ENCODE measurements at places on chromosomes 11 and 22.

- no peak for DNase-seq
These were observed 18.9 kb upstream of the CABP2 start for GRCh38 chr11:67542169-67542568.

DNA sequence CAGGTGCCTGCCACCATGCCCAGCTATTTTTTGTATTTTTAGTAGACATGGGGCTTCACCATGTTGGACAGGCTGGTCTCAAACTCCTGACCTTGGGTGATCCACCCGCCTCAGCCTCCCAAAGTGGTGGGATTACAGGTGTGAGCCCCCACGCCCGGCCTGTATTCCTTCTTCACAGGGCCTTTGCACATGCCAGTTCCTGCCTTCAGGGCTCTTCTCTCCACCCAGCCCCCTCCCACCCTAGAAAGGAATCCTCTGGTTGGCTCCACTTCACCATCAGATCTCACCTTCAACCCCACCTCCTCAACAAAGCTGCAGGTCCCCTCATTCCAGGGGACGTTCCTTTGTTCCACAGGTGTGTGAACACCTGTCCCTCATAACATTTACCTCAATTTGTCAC, 2.0 kb downstream of the POLR3H start:
- DNase-seq, result no peak

GRCh38 chr11:86247608-86248007, 3.1 kb downstream of the EED start:
- DNase-seq, result no peak

DNA sequence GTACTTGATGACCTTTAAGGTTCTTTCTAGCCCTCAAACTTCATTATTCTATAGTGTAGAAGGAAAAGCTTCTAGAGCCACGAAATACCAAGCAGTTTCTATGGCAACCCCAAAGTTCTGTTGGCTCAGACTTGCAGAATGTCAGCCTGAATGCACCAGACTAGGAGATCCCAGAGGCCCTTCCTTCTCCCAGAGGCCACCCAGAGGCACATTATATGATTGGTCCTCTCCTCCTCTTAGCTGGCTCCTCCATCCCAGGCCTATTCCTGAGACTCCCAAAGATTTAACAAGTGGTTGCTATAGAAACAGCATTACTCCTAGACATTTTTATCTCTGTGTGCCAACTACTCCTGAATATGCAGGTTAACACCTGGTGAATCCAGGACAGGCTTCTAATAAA, 69.2 kb upstream of the CCDC90B start:
- DNase-seq, result no peak

DNA sequence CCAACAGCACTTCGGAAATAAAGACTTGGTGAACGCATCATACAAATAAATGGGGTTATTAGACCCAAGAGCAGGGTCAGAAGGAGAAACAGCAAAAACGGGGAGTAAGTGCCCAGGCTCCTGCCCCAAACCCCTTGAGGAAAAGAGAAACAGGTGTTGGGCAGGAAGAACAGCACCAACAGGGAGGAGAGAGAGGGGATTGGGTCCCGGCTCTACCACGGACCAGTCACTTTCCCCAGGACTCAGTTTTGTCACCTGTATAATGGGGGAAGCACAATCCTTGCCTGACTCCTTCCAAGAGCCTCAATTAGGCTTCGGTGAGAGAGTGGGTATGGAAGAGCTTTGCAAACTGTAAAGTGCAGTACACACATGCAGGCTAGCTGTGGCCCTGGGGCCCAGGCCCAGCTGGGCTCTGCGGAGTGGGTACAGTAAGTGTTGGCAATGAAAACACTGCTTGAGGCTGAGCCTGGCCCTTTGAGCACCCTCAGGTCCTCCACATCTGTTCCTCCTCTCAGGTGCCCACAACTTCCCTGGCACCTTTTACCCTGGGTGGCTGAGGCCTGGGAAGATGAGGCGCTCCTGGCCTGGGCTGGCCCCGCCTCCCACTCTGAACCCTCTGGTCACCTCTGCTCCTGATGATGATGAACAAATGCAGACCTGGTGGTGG, 8.9 kb downstream of the SLC29A2 start:
- no peak for DNase-seq

GRCh38 chr11:129249351-129249750, 57.2 kb upstream of the ARHGAP32 start:
- DNase-seq, result no peak

GRCh38 chr11:102375720-102376399, 28.8 kb downstream of the BIRC2 start:
- no peak for DNase-seq

- no peak for DNase-seq
These were observed 269.4 kb downstream of the TTC28 start for GRCh38 chr22:28410050-28410816.

DNA sequence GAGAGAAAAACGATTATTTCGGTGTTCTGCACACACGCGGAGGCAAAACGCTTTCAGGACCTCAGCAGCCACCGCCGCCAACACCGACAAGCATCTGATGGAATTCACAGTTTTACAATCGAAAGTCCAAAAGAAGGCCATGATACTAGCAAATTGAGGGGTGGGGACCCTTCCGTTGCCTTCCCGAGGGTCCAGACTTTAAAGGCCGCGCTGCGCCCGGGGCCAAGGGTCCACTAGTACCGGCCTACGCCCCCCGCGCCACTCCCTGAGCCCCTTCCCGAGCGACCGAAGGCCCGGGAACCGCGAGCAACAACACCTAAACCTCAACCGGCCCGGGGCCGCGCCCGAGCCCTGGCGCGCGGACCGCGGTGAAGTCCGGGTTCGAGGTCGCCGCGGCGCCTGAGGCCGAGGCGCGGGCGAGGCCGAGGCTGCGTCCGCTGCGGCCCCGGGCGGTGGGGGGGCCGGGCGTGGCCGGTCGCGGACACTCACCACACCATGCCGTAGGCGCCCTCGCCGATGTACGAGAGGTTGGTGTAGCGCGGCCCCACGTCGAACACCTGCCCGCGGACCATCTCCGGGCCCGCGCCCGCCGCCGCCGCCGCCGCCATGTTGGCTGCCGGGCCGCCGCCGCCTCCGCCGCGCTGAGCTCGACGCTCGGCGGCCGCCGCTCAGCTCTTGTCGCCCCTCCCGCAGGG, 465 bp downstream of the MAPK1 start:
- DNase-seq, result peak; percentile 33

DNA sequence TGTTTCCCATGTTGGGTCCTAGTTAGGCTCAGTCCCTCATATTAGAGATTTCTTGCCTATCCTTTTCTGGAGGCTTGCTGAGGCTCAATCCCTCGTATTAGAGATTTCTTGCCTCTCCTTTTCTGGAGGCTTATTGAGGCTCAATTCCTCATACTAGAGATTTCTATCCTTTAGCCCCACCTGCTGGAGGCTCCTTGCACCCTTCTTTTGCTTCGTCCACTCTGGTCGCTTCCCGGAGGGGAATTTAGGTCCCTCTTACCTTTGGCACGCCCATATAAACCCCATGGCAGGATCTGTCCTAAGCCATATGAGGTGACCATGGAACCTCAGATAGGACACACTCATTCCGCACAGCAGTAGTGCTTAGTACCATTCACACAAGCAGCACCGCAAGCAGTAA, 15.9 kb downstream of the CYP2D6 start:
- DNase-seq, result peak; percentile 27

- DNase-seq, result no peak
These were observed 3.8 kb upstream of the FLI1 start for GRCh38 chr11:128689948-128690664.

DNA sequence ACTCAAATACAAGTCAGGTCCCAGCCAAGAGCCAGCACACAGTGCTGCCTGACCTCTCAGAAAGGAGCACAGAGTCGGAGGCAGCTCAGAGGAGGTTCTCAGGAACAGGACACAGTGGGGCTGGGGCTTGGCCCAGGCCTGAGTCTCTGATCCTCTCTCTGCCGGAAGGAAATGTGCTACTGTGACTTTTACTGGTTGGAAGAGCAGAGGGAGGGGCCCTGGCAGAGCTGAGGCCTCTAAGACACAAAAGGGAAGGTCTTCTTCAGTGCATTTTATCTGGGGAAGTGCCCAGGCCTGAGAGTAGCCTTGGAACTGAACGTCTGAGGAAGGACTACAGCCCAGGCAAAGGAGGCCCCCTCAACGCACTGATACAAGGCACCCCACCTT, 16.2 kb upstream of the CASTOR1 start:
- peak; percentile 63 for DNase-seq

- DNase-seq, result no peak
These were observed 18.5 kb upstream of the BAIAP2L2 start for GRCh38 chr22:38129021-38129420.

DNA sequence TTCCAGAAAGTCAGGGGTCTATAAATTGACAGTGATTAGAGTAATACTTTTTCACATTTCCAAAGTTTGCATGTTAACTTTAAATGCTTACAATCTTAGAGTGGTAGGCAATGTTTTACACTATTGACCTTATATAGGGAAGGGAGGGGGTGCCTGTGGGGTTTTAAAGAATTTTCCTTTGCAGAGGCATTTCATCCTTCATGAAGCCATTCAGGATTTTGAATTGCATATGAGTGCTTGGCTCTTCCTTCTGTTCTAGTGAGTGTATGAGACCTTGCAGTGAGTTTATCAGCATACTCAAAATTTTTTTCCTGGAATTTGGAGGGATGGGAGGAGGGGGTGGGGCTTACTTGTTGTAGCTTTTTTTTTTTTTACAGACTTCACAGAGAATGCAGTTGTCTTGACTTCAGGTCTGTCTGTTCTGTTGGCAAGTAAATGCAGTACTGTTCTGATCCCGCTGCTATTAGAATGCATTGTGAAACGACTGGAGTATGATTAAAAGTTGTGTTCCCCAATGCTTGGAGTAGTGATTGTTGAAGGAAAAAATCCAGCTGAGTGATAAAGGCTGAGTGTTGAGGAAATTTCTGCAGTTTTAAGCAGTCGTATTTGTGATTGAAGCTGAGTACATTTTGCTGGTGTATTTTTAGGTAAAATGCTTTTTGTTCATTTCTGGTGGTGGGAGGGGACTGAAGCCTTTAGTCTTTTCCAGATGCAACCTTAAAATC, 5.3 kb downstream of the MALAT1 start:
- DNase-seq, result peak; percentile 64

DNA sequence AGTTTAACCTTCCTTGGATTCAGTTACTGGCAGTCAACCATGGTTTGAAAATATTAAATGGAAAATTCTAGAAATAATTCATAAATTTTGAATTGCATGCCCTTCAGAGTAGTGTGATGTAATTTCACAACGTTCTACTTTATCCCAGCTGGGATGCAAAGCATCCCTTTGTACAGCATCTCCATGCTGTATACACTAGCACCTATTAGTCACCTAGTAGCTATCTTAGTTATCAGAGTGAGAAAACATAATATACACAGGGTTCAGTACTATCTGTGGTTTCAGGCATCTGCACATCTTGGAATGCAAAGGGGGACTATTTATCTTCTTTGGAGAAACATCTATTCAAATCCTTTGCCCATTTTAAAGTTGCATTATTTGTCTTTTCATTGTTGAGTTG, 30.8 kb downstream of the CBL start:
- no peak for DNase-seq

GRCh38 chr11:104003491-104003890, 32.9 kb upstream of the DDI1 start:
- DNase-seq, result no peak

- DNase-seq, result no peak
These were observed 2.9 kb upstream of the ALX4 start for GRCh38 chr11:44312876-44313275.

DNA sequence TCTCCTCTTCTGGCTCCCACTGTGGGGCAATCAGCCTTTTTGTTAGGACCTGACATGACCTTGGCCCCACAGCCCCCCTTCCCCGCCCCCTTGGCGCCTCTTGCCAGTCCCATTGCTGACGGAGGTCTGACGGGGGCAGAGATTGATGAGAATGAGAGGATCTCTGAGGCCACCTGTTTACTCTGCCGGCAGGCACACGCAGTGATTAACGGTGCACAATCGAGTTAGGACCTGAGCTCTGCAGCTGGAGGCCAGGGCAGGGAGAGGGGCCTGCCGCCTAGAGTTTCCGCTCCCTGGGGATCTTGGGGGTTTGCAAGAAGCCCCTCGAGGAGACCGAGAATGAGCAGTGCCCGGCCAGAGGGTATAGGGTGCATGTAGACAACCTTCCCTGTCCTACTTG, 6.8 kb upstream of the CHRM1 start:
- no peak for DNase-seq

DNA sequence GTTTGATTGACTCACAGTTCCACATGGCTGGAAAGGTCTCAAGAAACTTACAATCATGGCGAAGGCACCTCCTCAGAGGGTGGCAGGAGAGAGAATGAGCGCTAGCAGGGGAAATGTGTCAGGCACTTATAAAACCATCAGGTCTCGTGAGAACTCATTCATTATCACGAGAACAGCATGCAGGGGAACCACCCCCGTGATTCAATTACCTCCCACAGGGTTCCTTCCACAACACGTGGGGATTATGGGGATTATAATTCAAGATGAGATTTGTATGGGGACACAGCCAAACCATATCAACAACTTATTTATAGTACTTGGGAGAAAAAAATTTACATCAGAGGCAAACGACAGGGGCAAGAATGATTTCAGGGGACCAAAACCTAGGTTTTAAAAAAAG, 3.0 kb downstream of the ME3 start:
- DNase-seq, result no peak

GRCh38 chr11:119709638-119710346, 19.2 kb downstream of the NECTIN1 start:
- no peak for DNase-seq

DNA sequence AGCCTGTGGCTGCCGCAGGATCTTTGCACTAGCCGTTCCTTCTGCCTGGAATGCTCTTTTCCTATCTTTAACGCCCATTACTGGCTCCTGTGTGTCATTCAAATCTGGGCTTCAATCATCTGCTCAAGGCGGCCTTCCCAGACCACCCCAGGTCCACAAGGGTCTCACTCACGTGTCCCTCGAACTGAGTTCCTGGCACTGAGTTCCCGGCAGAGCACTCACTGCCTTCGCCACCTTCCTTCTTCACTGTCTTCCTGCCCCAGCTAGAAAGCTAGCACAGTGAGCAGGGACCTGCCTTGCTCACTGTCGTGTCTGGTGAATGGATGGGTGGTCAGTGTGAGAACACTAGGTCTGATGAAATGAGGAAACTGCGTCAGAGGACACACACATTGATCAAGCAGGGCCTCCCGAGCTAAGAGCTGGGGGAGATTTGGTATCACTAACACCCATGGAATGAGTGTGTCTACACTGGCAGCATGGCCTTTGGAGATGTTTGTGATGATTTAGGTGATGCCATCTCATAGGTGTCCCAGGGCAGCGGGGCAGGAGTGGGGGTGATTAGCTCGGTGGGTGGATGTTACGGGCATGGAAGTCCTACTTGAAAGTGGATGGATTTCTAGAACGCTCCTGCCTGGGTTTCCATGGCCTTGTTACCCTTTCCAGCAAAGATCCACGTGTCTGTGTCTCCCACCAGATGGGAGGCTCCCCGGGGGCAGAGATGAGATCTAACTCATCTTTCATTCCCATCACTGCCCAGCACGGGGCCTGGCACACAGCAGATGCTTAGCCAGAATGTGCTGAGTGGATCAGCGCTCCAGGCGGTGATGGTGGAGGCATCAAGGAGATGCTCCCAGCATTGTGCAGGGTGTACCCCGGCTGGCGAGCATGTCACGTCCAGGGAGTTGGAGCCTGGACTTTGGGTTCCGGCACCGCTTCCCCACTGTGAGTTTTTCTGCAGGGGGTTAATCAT, 64.5 kb downstream of the SHISAL1 start:
- no peak for DNase-seq

- DNase-seq, result no peak
These were observed at the start of gene KMT5B for GRCh38 chr11:68213135-68213515. KMT5B (minus strand) TSS chr11:68213296; CDS start chr11:68190076, 23,220 bp downstream.

- DNase-seq, result no peak
These were observed 452.7 kb upstream of the CCDC179 start for GRCh38 chr11:23313001-23313400.

Measured in globus pallidus (tissue), 1 donor.